GDM1 (cell line): ENCODE measurements at places on chromosomes 2 and 18.
A peak's percentile ranks its signal among the peaks of the same experiment; 100 is the strongest.

DNA sequence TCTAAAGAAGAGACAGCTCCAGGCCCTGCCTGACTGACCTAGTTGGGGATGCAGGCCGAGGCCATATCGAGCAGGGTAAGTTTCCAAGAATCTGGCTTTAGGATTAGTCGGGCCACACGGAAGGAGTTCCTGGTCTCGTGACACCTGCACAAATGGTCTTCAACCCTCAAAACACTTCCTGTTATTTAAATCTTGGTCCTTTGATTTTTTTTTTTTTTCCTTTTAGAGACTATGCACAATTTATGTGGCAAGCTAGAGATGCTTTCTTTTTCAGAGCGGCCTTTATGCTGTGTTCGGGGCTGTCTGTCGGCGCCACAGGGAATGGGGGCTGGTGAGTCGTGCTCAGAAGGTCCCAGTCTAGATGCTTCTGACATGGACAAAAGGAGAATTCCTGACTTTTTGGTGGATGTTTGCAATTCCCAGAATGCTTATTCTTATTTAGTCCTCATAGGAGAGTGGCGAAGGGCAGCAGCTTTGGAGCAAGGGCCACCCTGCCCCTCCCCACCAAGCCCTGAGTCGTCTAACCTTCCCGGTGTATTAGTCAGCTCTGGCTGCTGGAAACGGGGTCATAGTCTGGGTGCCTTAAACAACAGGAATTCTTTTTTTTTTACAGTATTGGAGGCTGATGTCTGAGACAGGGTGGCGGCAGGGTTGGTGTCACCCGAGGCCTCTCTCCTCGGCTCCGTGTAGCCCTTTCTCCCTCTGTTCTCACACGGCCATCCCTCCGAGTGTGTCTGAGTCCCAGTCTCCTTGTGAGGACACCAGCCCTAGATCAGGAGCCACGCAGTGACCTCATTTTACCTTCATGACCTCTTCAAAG lies 27.4 kb downstream of the HPCAL1 start:
- DNase-seq: no peak

- DNase-seq: no peak
Observed at GRCh38 chr2:119158563-119159347, at the start of gene C1QL2. TSS of gene C1QL2 (minus strand) at chr2:119158751. CDS start at chr2:119158269, 482 bp downstream.

DNA sequence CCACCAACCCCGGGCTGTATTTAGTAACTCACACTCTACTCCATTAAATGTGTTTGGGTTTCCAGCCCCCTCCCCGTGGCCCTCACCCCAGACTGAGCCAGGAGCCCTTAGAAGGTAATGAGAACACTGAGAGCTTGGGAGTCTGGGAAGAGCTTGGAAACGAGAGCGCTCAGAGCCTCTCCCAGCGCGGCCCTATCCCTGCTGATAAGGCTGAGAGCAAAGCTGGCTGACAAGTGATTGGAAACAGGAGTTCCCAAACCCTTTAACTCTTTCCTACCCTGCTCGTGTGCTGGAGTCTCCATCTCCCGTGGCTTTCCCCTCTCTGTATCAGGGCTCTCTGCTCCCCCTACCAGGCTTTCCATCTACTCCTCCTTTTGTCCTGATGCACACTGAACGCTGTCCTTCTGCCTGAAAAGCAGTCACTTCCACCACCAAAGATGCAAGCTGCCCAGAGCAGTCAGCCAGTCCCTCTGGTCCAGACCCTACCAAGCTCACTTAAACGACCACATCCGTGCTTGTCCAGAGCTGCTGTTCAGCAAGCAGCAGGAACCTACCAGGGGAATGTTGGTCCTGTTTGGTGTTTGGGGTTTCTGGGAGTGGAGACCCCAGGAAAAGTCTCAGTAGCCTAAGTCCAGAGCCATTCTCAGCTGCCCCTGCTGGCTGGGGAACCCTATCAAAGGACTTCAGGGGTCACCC lies 100.0 kb upstream of the PKDCC start:
- no peak for DNase-seq

DNA sequence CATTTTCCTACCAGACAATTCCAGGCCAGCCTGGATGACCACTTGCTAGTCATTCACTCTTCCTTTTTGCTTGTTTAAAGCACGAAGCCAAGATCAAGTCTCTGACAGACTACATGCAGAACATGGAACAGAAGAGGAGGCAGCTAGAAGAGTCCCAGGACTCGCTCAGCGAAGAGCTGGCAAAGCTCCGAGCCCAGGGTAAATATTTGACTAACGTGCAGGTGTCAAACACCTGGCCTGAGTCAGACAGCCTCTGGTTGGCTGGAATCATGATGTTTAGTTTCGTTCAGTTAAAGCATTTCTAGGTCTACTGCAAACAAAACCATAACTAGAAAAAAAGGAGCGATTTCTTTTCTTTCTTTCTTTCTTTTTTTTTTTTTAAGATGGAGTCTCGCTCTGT lies 44.2 kb upstream of the LYPD6B start:
- DNase-seq: no peak

DNA sequence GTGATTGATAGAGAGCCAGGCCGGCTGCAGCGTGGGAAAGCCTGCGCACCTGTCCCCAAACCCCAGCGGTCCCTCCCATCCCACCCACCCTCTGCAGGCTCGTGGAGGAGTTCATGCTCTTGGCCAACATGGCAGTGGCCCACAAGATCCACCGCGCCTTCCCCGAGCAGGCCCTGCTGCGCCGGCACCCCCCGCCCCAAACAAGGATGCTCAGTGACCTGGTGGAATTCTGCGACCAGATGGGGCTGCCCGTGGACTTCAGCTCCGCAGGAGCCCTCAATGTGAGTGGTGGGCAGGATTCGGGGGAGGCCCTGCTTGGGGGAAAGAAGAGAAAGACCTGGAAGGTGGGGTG lies 48.9 kb upstream of the ALPP start:
- DNase-seq: no peak

DNA sequence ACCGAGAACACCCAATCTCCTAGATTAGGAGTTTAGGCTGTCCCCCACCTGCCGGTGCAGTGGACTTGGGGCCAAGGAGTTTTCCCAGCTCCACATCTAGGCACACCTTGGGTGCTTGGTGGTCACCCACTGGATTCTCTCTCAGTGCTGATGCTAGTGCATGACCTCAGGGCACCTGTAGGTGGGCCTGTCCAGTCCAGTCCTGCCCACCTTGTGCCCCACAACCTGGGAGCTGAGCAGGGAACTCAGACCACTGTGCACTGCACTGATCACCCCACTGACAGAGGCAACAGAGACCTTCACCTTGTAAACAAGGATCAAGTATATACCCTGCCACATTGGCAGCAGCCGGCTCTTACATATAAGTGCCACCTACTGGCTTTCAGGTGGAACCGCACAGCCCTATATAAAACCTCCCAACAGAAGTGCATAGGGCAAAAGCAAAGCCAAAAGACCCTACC lies 12.7 kb upstream of the CDH19 start:
- DNase-seq: no peak

GRCh38 chr2:64537991-64538390 lies 13.9 kb downstream of the AFTPH start:
- no peak for DNase-seq

DNA sequence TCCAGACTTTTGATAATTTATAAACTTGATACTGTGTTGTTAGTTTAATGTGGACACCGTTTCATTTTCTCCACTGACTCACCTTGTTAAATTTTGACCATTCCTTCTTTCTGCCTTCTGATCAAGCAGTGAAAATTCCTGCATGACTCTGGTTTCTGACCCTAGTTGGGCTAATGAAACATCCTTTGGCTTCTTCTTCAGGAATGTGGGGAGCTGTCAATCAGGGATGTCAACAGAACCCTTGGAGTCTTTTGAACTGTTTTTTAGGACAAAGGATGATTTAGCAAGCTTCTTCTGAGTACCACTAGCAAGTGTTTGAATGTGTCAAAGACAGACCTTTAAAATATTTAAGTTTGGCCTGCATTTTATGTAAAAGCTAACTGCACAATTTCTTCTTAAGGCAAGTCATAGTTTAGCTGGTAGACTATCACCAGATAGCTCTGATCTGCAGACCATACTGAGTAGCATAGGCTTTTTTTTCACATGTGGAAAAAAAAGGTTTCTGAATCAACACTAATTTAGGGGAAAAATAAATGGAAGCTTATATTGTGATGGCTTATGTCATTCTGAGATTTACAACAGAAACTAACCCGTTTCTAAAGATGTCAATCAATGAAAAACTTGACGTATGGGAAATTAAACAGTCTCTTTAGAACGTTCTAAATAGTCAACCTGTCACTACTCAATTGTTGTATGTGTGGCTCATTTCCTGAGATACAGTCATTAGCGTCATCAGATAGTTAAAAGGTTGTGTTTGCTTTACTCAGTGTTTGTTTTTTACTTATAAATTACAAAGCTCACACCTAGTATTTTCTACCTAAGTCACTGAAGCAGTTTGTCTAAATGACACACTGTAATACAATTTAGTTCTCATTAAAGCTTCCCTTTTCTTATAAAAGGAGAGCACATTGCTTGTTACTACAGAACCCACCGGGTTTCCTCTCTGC lies 311.4 kb downstream of the PTPRM start:
- DNase-seq: no peak

DNA sequence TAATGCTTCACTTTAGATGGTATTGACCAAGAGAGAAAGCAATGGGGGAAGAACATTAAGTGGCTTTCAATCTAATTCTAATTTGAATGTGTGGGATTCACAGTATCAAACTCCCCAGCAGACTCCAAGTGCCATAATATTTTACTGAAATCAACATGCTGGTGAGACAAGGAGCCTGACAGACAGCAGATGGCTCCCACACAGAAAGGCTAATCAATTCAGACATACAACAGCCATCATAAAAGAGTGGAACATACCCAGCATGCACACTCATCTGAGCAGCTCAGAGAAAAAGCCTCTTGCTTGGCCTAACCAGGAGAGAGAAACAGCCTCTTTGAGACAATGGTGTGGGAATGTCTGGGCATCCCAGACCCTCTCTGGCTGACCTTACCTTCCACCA lies 186.5 kb upstream of the SKOR2 start:
- DNase-seq: no peak

GRCh38 chr2:12965540-12966269 lies 249.0 kb downstream of the TRIB2 start:
- peak; percentile 2 for DNase-seq

GRCh38 chr2:26455037-26455669 lies 22.8 kb downstream of the OTOF start:
- no peak for DNase-seq

DNA sequence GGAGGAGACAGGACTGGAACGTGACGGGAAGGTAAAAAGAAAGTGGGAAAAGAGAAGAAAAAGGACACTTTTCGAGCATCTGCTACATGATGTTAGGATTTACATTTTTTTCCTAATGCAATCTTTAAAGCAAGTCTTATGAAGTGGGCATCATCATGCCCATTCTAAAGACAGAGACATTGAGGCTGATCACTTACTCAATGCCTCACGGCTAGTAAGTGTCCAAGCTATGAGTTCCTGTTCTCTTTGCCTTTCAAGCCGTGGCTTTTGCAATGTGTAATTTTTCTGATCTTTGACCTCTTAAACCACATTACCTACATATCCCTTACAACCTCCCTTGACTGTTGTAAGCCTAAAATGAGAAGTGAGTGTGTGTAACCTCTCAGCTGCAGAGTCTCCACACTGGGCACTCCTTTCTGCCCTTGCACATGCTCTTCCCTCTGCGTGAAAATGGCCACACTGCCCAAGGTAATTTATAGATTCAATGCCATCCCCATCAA lies 649.2 kb downstream of the RNF144A start:
- DNase-seq: no peak

DNA sequence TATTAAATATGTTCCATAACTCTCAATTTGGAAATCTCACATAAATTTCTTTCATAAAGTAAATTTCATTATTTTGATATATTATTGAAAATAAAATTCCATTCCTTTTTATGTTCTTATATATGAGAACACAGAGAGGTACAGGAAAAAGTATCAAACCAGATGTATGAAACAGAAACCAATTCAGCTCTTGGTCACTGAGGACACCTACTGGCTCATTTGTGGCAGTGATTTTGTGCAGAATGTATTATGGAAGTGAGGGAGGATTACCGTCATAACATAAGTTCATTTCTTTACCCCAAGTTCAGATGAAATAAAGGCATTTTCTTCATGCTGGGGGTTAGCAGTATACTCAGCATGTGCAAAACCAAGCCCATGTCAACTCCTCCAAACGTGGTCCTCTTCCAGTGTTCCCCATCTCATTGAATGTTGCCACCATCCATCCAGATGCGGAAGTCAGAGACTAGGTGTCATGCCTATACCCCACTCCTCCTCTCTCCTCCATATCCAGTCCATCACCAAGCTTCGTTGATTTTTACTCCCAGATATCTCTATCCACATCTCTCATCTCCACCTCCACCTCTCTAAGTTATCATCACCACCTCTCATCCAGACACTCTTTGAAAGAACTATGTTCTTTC lies 41.7 kb upstream of the MALL start:
- peak; percentile 4 for DNase-seq

DNA sequence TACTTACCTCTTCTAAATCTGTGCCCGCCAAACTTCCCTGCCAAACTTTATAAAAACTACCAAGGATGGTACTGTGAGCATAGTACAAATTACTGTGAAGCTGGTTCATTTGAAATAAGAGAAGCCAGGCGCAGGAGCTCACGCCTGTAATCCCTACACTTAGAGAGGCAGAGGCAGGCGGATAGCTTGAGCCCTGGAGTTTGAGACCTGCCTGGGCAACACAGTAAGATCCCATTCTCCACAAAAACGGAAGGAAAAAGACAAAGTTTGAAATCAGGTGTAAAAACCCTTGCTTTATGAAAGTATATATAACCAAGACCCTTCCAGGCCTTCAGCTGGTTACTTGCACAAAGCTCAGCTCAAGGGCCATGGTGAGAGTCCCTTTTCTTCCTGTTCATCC lies 5.9 kb downstream of the AMMECR1L start:
- DNase-seq: no peak
